Left forelimb (tissue), 1 donor: ENCODE measurements at places on chromosomes 6 and 20.

GRCh38 chr6:34511915-34512737 is 44.0 kb downstream of the SPDEF start:
- DNase-seq = no peak

DNA sequence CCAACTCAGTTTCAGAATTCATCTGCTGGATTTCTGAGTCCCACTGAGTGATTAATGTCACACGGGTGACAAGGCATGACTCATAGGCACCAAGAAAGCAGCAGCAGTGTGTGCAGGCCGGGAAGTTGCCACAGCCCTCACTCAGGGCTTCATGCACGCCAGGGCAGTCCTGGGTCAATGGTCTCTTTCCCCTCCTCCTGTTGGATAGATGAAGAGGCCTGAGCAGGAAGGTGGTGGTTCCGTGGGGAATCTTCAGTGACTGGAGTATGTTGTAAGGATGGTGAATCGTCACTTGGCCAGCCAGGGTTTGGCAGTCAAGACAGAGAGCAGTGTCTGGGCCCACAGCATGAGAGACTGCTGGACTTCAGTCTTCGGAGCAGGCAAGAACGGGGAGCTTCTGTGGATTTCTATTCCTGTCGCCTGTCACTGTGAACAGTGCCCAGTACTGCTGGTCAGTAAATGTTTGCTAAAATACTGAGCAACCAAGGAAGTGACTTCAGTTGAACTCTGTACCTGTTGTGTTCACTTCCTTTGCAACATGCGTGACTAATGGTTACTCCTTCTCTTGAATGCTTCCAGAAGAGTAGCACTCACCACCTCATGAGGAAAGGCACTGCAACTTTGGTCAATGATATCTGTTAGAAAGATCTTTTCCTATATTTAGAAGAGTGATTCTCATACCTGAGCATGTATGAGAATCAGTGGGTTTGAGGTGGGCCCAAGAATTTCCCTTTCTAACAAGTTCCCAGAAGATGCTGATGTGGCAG is 62.0 kb upstream of the CD93 start:
- DNase-seq = peak; percentile 38

GRCh38 chr20:46739431-46740213 is 30.2 kb downstream of the SLC2A10 start:
- no peak for DNase-seq

- DNase-seq = no peak
Observed at GRCh38 chr6:115441651-115442050, 619.0 kb downstream of the FRK start.

DNA sequence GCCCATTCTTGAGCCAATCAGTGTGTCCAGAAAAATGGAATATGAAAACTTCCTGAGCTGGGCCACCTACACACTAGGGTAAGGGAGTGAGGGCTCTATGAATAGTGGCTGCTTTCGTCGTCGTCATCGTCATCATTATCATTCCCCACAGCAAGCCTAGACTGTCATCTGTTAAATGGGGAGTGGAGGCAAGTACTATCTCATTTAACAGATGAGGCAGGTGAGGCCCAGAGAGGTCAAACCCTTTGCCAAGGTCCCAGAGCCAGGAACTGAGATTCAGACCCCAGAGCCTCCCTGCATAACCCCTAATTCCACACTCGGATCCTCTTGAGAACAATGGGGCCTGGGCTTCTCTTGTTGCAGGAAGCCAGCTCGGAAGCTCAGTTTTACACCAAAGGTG is 20.6 kb downstream of the BPIFB1 start:
- DNase-seq = no peak

DNA sequence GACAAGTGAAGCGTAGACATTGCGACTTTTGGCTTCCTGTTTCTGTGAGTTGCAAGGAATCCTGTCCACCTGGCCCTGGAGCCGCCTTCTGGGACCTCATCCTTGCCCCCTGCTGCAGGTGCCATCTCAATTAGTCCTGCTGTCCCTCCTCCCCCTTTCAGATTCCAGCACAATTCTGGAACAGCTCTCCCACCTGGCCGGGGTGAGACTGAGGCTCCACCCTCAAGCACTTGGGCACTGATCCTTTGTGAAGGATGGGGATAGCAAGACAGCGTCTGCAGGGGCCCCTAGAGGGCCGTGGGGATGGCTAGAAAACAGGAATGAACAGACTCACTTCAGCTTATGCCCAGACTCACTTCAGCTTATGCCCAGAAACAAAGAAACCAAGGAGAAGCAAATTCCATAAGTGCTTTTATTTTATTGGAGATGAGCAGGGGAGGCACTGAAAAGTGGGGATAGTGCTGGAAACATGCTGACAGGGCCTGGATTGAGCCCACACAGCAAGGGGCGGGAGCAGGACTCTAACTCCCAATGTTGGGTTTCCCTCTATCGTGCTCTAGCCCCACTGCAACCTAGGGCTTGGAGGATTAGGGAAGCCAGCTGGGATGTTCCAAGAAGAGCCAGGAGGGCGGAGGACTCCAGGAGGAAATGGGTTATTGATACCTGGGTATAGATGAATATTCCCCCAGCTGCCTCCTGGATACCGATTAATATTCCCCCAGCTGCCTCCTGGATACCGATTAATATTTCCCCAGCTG is 1.4 kb downstream of the C6orf15 start:
- DNase-seq = no peak

- DNase-seq = no peak
Observed at GRCh38 chr20:6692566-6693173, 74.8 kb upstream of the BMP2 start.
